ENCODE measurements at places on chromosomes 1 and 21.

- no peak for DNase-seq
These were observed 47.4 kb downstream of the XCL1 start for GRCh38 chr1:168623831-168624230.

DNA sequence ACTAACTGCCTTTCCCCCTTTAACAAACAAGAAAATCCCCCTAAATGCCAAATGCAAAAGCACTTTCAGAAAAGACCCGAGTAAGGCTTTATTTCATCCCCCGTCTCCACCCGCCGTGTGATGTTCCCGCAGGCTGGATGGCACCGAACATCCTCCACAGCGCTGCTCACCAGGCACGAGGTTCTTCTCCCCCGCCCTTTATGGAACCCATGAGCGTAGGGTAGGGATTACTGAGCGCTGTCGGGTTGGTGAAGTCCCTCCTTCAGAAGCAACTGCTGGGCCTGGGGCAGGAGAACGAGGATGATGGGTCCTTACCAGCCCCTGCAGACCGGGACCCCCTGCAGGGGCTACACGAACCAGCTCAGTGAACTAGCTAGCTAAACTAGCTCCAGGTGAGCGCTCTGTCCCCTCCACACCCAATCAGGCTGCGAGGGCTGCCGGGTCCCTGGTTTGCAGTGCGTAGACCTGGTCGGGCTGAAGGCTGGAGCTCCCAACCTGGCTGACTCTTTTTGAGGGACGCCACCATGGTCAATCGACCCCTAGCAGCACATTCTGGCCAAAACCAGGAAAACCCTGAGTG lies 80.4 kb downstream of the ITPKB start:
- DNase-seq, result no peak

DNA sequence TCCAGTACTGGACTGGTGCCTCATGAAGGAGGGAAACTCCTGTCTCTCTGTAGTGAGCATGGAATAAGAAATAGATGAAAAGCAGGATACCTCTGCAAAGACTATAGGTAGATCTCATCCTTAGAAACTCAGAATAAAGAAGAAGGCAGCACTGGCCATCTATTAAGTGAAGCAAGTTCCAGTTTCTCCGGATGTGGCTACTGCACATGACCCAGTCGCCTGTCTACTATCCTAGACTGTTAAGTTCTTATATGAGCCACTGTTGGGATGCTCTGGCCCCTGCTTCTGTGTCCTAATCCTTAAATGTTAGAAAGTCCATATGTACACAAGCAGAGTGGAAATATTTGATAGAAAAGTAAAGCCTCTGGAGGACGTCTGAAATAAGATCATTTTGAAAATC lies 2.2 kb downstream of the FASLG start:
- no peak for DNase-seq

GRCh38 chr1:11786168-11786567 lies 19.6 kb downstream of the MTHFR start:
- DNase-seq, result no peak

DNA sequence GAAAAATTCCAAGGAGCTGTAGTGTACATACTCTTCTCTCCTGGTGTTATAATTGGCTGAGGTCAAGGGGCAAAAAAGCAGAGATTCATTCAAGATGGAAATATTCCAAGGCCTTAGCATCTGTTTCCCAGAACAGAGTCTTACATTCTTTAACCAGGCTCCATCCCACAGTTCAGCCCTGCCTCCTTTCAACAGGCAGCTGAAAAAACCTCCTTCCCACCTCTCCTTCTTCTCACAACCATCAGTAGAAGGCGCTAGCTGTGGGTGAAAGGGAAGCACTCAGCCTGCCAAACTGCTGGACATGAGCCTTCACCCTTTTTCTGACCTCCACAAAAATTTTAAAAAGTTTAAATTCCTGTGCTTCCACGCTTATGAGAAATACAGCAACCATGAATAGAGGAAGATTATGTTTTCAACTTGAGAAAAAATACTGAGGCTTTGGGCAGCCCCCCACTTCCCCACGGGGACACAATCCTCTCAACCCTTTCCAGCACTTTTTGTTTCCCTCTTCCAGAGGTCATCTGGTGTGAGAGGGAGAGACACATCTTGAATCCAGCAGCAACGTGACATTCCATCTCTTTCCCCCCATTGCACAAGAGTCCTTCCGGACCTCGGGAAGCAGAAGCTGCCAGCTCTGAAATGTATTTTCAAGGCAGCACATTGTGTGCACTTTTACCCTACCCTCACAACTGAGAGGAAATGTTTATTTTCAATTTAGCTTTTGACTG lies 43.2 kb upstream of the FMO2 start:
- no peak for DNase-seq

- no peak for DNase-seq
These were observed 549.6 kb downstream of the KIF26B start for GRCh38 chr1:245704341-245704740.

GRCh38 chr1:43924516-43924915 lies 9.1 kb upstream of the ARTN start:
- DNase-seq, result no peak

DNA sequence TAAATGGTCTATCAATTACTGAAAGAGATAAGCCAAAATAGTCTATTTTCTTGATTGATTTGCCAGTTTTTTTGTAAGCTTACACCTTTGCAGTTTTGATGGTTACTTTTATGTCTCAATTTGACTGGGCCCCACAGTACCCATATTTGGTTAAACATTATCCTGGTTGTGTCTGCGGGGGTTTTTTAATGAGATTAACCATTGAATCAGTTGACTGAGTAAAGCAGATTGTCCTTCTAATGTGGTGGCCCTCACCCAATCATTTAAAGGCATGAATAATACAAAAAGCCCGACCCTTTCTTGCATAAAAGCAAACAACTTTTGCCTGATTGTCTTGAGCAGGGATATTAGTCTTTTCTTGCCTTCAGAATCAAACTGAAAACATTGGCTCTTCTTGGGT lies 650.0 kb upstream of the RGS18 start:
- DNase-seq, result no peak

DNA sequence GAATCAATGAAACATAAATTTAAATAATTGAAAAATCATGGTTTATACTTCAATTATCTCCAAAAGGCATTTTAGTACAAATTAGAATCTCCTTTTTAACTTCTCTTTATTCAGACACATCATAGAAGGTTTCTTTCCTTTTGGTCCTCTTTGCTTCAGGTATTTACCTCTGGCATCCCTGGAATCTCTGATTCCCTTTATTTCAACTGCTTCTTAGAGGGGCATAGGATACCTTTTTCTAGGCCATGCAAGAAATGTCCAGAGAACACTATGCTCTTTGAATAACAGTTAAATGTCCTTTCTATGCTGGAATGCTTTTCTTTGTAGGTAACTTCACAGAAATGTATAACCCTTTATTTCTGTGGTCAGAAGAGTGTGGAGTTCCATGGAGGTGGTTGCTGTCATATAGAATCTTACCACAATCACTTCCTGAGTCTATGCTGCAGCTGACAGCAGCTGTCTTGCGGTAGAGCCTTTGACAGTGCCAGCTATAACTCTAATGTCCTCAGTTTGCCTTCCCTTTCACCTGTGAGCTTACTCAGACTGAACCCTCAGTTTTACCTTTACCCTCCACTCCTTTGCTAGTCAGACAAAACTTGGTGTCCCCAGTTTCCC lies 8.6 kb downstream of the LAMC2 start:
- no peak for DNase-seq
